ENCODE measurements at places on chromosomes 13 and 19.

DNA sequence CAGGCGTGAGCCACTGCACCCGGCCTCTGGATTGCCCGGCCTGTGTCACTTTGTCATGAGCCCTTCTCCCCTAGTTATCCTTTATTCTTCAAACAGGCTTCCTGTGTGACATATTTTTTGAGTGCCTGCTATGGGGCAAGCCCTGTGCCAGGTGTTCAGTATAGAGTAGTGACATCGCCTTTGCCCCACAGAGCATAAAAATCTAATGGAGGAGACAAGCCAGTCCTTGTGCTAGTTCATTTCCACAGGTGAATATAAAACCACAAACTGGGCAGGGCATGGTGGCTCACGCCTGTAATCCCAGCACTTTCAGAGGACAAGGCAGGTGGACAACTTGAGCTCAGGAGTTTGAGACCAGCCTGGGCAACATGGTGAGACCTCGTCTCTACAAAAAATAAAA is 43.2 kb downstream of the BBC3 start:
- DNase-seq, result peak; percentile 25

DNA sequence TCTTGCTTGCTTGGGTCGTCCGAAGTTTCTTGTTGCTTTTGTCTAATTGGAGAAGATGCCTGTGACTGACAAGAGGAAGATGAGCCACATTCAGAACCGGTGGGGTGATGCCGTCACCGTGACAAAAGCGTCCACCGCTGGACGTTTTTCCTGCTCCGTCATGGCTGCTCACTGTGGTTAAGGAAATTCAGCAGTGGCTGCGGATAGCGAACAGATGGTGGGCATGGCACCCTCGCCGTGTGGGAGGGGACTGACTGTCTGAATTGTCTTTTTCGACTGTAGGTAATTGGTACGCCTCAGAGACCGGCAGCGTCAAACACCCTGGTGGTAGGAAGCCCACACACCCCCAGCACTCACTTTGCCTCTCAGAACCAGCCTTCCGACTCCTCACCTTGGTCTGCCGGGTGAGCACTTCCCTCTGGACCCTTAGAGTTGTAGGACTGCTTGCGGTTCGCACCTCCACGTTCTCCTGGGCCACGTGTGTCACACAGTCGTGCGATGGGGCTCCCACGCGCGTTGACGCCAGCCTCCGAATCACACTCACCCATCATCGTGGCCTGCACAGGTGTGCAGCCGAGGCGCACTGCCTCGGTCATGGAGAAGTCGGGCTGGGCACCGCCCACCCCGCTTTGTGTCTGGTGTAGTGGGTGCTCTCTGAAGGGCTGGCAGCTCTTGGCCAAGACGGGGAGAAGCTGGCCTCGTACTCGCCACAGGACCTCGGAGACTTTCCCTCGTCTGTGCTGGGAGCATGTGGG is 26.5 kb downstream of the ATP4B start:
- DNase-seq, result no peak

- no peak for DNase-seq
These were observed 4.3 kb upstream of the A1BG start for GRCh38 chr19:58357481-58358145.

DNA sequence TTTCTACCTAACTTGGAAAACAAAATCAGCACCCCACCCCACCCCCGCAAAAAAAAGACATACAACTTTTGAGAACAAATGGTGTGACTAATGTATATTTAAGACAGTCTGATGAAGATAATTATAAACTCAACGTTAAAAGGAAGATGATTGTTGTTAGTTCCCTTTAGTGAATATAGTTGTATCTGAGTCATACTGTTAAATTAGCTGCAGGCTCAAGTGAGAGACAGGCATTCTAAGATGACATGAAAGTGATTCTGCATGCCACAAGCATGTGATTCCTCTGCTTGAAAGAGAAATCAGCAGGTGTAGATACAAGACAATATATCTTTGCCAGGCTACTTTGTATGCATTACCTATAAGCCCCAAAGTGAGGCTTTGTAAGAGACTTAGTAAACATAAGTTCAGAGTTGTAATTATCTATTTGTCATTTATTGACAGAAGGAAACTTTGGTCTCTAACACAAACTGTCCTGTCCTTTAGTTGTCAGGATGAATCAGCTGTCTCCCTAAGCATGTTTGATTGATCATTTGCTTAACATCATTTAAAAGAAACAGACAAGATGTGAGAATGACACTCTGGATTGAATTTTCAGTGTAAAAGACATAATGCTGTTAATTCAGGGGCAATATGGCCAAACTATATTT is 319.4 kb upstream of the HTR2A start:
- DNase-seq, result peak; percentile 45

- no peak for DNase-seq
These were observed 34.0 kb upstream of the HOMER3 start for GRCh38 chr19:18975011-18975410.

- peak; percentile 75 for DNase-seq
These were observed 41.7 kb upstream of the ZNF91 start for GRCh38 chr19:23436944-23437343.

DNA sequence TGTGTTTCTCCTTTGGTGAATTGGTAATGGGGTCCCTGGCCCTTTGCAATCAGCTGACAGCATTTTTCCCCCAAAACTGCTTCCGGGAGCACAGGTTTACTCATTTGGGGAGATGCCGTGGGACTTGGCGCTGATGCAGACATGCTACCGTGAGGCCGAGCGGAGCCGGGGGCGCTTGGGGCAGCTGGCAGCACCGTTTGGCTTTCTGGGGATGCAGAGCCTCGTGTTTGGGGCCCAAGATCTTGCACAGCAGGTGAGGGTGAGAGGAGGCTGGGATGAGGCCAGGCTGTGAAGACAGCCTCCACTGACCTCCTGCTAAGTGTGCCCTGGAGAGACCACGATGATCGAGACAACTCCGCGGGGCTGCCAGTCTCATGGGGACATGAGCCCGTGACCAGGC is 13.4 kb upstream of the COLGALT1 start:
- no peak for DNase-seq

- peak; percentile 13 for DNase-seq
These were observed 43.7 kb downstream of the ELF1 start for GRCh38 chr13:40975441-40975840.

GRCh38 chr13:40407567-40407966 is 258.9 kb downstream of the FOXO1 start:
- DNase-seq, result peak; percentile 15

GRCh38 chr19:11384778-11385129 is 640 bp upstream of the EPOR start:
- no peak for DNase-seq

GRCh38 chr13:44817131-44817671 is 172.1 kb downstream of the NUFIP1 start:
- DNase-seq, result peak; percentile 2

DNA sequence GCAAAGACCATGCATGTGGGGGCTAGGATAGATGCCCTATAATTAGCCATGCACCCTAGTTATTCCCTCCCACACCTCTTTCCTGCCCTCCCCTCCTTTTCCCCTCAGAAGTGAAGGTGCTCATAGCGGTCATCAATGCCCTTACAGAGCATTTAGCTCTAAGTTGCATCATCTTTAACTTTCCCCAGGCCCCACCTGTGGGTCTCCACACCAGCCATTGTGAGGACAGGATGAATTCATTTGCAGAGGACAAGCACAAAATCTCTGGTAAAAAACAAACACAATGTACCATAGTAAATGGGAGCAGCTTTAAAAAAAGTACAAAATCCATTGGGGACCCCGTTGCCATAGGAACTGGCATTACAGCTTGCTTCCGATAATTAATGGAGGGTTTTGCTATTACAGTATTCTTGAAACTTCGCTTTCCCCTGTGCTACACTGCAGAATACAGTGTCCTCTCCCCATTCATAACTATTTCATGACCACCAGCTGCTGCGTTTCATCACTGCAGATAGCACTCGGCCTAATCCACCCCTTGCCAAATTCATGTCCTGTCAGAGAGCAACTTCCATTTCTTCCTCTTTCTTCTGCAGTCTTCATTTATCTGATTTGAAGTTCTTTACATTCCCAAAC is 110.5 kb downstream of the ZDHHC20 start:
- no peak for DNase-seq

- DNase-seq, result no peak
These were observed 17.1 kb upstream of the FXYD3 start for GRCh38 chr19:35098413-35099049.

DNA sequence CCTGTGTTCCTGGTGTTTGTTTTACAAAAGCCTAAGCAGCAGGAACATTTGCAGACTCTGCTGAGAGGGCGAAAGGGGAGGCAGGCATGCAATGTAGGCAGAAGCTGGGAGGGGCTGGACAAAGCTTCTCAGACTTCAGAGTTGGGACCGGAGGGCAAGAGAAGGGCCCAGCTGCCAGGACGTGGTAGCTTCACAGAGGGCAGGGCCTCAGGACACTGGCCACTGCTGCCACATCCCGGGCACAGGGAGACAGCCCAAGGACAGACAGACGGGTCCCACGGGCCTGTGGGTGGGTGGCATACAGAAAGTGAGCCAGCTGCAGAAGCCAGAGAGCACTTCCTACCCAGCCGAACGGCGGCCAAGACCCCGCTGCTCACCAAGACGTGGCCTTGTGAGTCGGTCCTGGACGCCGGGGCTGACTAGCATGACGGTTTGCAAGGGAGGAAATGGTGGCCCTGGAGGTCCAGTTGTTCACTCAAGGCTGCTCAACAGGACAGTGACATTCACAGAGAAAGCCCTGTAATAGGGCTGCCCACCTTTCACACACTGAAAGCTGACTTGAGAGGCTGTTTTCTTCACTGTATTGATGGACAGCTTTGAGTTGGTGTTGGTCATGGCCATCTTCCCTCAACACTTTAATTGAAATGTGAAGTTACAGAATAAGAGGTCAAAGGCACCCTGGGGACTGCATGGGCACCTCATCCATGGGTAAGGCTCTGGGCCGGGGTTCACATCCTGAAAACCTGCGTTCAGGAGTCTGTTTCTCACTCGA is 23.7 kb upstream of the TFDP1 start:
- no peak for DNase-seq

DNA sequence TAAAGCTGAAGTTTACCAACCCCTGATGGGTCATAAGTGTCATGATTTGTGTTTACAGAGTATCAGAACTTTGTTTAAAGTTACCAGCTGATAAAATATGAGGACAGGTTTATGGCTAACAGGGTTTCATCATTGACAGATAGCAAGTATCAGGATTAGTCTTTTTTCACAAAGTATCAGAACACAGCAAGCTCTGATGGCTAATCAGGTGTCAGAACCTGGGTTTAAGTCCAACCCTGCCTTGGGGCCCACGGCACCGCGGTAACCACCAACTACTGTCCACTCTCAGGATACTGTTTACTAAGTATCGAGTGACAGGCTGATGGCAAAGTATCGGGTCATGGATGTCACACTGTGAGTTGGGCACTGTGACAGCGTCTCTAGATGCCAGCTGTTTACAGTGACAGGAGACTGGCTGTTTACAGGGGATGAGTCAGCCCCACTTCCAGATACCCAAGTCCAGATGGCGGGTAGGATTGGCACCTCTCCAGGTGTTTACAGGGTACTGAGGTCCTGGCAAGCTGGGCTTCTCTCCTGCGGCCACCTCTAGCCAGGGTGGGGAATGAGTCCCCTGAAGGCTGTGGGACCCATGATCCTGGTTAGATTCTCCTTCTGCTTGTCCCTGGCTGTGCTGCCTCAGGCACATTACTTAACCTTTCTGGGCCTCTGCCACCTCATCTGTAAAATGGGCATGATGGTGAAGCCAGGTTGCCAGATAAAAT is 21.8 kb downstream of the ARRDC2 start:
- DNase-seq, result peak; percentile 99

DNA sequence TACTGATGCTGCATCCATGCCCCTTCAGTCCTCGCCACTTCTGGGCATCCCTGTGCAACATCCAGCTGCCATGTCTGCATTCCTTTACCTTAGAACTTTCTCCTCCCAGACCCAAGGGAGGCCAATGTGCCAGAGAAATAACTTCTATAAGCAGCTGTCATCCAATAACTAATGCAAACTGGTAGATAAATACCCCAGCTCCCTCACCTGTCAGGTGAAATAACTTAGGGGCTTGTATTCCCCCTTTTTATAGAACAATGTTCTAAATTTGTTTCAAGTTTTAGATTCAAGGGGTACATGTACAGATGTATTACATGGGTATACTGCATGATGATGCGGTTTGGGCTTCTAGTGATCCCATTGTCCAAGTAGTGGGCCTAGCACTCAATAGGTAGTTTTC is 880.1 kb downstream of the UQCRFS1 start:
- no peak for DNase-seq
